Stimulated activated CD8-positive, alpha-beta memory T cell treated with anti-CD3 and anti-CD28 coated beads, Interleukin-7, amount 100 ng/mL, for 1 hour (primary cell): ENCODE measurements at places on chromosomes 6 and 20.

- DNase-seq = no peak
Measured at GRCh38 chr20:24376311-24377099, 92.9 kb upstream of the SYNDIG1 start.

GRCh38 chr6:100134297-100134696, 140.3 kb upstream of the MCHR2 start:
- DNase-seq = no peak

DNA sequence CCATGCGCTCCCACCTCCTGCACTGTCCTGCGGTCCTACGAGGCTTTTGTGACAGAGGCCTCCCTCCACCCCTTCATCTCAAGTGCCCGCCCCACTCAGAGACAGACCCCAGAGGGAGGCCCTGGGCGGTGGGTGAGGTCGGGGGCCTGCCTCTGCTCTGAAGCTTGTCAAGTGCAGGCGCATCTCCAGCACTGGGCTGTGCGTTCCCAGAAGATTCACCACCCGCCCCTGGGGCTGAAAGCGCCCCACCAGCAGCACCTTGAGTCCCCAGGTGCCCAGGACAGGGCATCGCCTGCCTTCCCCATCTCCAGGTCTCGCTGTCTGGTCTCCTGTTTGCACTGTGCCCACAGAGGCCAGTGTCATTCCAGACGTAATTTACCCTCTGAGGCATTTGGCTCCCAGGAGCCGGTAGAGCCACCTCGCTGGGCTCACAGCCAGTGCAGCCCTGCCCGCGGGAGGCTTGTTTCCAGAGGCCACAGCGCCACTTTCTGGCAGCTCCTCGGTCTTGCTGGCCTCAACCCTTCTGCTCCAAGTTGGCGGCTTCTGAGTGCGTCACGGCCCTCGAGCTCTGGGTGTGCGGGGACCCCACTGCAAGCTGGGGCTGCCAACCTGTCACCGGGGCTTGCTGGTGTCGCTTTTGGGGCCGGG, 191.1 kb downstream of the TAF4 start:
- DNase-seq = no peak

- no peak for DNase-seq
Measured at GRCh38 chr20:13791540-13792459, 7.0 kb downstream of the NDUFAF5 start.

- DNase-seq = no peak
Measured at GRCh38 chr6:160750276-160750689, 48.2 kb downstream of the PLG start.

- no peak for DNase-seq
Measured at GRCh38 chr6:156806155-156806554, 29.0 kb downstream of the ARID1B start.

GRCh38 chr6:151096255-151096612, 143.5 kb upstream of the AKAP12 start:
- DNase-seq = no peak

GRCh38 chr20:19659448-19659847, 98.6 kb upstream of the RIN2 start:
- DNase-seq = no peak

GRCh38 chr6:37954791-37955190, 135.3 kb downstream of the ZFAND3 start:
- DNase-seq = no peak

DNA sequence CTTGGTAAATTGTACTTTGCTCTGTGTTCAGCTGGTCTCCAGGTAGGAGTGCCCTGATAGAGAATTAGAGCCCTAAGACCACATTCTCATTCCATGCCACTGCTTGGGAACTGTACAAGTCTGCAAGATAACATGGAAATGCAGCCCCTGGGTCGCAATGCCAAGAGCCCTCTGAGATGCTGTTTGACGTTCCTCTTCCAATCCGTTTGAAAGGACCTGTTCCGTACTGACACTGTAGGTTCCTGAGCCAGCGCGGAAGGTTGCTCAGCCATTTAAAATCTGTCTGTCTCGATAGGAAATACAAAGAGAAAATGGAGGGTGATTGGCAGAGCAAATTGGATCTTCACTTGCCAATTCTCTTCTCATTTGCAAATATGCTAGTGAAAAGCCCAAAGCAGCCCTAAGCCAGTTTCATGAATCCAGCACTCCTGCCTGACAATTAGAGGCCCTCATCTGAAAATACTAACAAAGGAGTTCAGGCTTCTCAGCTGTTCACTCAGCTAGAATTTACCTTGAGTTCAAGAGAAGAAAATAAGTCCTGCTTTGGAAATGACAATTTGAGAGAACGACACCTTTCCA, 100.6 kb upstream of the AFDN start:
- DNase-seq = no peak

- no peak for DNase-seq
Measured at GRCh38 chr20:4585104-4585753, 136.5 kb upstream of the PRND start.

DNA sequence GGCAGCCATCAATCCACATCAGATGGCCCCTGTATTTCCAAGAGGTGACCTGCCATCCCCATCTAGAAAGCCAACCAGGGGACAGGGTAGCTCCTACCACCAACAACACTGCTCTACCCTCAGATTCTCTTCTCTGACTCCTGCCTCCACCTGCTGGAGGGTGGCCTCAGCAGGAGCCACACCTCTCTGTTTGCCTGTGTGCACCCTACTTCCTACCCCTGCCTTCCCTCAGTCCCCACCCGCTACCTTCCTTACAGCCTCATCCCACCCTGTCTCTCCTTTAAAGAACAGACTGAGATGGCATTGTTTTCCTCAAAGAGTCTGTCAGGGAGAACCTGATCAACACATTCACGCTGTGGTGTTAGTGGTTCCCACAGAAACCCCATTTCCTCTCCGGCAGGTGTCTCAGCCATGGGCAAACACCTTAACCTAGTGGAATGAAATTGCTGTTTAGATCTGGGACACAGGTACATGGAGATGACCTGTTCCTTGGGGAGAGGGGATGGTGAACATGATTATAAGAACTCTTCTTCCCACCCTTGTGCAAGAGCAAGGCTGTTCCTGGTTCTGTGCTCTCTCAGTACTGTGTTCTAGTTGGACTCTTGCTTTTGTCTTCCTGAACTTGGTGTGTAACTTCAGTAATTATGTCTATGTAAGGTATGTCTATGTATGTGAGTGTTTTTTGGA, 1.8 kb downstream of the ENTPD6 start:
- no peak for DNase-seq

GRCh38 chr20:63778857-63779256, 39.3 kb downstream of the SLC2A4RG start:
- DNase-seq = no peak

- no peak for DNase-seq
Measured at GRCh38 chr6:123393331-123393730, 243.4 kb downstream of the TRDN start.

GRCh38 chr20:10553326-10553984, 118.3 kb downstream of the SLX4IP start:
- DNase-seq = peak; percentile 17

DNA sequence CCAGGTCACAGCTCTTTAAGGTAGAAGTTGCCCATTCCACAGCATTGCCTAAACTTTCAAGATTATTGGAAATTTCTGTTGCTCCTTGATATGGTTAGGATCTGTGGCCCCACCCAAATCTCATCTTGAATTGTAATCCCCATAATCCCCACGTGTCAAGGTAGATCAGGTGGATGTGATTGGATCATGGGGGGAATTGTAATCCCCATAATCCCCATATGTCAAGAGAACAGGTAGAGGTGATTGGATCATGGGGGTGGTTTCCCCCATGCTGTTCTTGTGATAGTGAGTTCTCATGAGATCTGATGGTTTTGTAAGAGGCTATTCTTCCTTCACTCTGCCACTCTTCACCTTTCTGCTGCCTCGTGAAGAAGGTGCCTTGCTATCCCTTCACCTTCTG, 327.4 kb upstream of the MAP3K7 start:
- no peak for DNase-seq

DNA sequence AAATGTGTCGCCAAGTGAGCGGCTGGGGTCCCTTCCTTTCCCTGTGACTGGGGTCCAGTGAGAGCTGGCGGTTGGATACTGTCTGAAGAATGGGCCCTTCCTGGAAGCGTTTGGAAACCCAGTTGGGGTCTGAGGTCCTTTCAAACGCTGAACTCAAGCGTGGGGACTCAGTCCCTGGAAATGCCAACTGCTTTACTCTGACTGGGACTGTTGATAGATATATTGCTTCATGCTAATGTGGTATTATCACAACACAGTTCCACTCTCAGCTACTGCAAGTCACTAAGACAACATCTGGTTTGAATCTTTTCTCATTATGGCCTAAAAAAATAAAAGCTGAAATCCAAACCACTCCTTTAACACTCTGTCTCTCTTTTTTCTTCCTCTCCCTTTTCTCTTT, 23.7 kb upstream of the PSMF1 start:
- DNase-seq = no peak

DNA sequence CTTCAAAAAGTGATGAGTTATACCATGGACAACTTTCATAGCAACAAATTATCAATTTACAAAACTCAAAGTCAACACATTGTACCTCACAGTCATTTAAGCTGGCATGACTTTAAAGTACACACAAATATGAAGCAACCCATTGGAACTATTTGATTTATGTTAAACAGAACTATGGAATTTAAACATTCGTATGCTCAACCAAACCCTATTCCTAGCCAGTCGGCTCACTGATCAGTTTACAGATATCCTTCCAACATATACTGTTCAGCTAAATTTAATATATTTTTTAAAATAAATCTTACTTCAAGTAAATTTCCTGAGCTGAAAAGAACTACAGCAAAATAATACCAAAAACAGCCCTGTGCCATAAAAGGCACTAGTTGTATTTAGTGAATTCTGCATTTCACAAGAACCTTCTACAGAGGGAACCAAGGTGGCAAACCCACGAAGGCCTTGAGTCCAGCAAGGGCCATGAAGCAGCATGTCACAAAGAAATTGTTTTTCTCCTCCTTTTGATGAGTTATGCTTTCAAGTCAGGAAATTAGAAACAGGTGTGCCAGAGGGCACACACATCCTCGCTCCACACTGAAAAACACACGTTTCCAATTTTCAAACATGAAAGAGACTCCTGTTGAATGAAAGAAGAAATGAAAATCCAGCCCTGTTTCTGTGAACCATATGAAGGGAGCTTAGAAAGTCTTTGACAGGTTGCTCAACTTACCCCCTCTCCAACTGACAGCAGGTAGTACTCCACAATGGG, 122.8 kb downstream of the TASP1 start:
- DNase-seq = no peak

GRCh38 chr6:162999575-163000285, 272.0 kb downstream of the PACRG start:
- no peak for DNase-seq

DNA sequence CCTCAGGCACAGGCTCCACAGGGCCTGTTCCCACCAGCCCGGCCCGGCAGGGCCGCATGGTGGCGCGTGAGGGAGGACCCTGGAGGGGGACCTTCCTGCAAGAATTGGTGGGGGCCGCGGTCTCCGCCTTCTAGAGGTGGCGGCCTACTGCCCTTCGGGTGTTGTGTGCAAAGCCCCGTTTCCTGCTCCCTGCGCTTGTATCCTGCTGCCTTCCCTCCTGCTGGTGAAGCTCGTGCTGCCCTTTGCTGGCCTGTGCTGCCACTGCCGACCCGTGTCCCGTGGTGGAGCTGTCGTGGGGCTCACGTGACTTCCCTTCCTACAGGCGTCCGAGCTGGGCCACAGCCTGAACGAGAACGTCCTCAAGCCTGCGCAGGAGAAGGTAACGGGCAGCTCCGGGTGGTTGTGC, 8.4 kb upstream of the COL20A1 start:
- DNase-seq = no peak

DNA sequence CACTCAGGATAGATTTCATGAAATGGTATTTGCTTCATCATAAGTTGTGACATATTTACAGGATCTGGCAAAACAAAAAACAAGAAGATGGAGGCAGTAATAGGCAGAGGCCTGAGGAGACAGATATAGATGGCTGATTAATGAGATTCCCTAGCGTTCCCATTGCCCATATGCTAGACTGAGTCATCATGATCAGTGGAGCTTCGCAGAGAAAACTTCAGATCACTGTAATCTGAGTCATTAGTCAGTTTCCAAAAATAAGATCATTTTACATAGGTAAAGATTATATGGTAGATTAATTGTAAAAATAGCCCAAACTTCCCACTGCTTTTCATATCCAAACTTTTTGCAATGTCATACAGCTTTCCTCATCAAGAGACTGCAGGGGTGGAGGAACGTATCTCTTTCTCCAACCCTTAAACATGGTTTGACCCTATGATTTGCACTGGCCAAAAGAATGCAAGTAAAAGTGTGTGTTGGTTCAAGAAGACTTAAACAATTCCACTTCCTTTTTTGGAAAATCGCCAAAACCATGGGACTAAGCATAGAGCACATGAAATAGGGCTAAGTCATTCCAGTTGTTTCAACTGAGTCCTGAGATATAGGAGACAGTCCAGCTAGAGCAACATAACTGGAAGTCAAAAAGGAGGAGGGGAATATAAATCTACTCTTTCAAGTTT, 626.0 kb downstream of the RNF144B start:
- DNase-seq = no peak

- no peak for DNase-seq
Measured at GRCh38 chr6:146985111-146985510, 219.1 kb upstream of the STXBP5 start.

GRCh38 chr6:32974016-32974333, 5.6 kb downstream of the BRD2 start:
- DNase-seq = no peak

DNA sequence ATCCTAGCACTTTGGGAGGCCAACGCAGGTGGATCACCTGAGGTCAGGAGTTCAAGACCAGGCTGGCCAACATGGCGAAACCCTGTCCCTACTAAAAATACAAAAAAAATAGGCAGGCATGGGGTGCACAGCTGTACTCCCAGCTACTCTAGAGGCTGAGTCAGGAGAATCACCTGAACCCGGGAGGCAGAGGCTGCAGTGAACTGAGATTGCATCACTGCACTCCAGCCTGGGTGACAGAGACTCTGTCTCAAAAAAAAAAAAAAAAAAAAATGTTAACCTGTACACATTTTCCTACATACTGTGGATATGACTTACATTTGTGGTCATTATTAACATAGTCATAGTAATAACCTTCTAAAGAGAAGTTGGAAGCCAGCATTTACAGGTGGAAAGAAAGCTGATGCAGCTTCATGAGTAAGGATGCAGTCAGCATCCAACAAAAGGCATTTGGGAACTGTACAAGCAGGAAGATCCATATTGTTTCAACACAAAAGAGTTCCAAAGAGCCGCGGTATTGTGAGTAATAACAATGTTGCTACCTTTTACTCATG, 186.2 kb downstream of the GPX5 start:
- DNase-seq = no peak

- DNase-seq = no peak
Measured at GRCh38 chr6:90194371-90194841, 102.2 kb downstream of the BACH2 start.

GRCh38 chr6:79031821-79032590, 46.0 kb downstream of the PHIP start:
- no peak for DNase-seq

- DNase-seq = no peak
Measured at GRCh38 chr6:133892813-133893691, 4.1 kb downstream of the TCF21 start.

- no peak for DNase-seq
Measured at GRCh38 chr6:14274546-14275492, 157.2 kb downstream of the CD83 start.

DNA sequence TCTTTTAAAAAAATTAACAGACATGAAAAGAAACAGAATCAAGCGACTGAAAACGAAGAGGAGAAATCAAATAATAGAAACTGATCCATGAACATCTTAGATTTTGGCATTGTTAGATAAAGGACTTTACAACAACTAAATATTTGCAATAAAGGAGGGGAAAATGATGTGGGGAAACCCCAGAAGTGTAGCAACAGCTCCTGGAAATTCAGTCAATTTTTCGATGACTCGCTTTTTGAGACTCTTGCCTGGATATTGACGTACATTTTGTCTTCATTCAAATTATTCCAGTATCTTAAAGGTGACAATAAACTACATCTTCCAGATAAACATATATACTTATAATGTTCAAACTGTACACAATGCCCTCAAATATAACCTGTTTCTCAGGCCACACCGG, 44.1 kb downstream of the ADGB start:
- no peak for DNase-seq
